ENCODE measurements at places on chromosomes 2 and 18.

DNA sequence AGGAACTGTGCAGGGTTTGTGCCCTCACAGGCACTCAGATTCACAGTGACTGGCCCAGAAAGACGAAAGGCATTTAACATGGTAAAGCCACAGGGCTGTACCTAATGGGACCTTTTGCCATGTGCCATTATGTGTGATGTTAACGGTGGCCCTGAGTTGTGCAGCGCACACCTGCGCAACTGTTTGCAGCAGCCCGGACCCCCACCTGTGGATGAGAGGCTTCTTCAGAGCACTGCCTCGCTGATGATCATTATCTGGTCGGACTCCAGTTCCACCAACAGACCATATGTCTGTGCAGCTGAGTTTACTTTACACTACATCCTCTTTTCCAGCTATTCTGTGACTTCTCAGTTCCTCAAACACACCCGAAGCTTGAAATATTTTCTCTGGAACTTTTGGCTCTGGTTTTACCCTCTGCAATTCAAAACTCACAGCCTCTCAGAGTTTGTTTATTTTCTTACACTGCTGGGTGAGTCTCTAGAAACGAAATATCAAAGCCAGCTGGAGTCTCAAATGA is 35.6 kb upstream of the UBE2F start:
- DNase-seq, result peak; percentile 28

DNA sequence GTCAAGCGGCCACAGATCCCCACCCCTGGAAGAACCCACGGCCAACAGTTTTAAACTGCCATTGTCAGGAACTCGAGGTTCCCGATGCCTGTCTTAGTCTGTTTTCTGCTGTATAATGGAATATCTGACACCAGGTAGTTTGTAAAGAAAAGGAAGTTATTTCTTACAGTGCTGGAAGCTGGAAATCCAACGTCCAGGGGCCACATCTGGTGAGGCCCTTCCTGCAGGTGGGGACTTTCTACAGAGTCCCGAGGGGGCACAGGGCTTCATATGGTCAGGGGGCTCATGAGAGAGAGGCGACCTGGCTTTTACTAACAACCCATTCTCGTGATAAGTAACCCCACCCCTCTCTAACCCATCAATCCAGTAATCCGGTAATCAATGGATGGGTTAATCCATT is 501.6 kb upstream of the MYT1L start:
- no peak for DNase-seq

GRCh38 chr2:181770150-181770549 is 89.8 kb upstream of the NEUROD1 start:
- DNase-seq, result peak; percentile 74

DNA sequence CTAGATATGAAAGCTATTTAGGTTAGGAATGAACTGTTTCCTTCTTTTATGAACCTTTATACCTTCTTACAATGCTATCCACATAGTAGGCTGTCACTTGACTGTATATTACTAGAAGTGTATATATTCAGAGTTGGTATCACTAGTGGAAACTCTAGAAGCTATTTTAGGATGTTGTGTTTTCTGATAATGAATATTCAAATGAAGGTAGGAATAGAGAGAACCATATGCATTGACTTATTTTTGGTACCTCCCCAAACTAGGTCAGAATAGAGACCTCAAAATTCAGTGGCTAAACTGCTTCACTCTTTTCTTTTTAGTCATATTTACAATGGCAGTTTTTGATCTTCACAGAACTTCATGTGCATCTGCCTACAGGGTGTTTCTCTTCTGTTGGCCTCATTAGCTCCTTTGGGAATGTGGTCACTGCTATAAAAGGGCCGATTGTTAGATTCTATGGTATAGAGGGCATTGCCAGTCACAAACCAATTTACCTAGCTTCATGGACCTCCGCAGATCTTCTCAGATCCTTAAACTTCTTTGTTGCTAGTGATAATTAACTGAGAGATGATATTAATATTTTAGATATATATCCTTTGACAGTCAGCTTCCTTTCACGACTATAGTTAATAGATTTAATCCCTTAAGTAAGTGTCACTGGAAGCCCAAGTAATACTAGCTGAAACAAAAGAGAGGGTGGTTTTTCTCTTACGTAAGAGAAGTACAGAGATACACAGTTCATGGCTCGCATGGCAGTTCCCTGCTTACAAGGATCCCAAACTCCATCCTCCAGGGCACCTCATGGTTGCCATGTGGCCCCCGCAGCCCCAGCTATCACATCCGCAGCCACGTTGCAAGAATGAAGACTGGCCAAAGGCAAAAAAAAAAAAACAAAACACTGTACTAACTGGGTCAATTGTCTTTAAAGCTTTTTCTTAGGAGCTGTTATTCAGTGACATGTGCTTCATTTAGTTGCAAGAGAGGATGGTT is 61.0 kb downstream of the TSPYL6 start:
- no peak for DNase-seq

DNA sequence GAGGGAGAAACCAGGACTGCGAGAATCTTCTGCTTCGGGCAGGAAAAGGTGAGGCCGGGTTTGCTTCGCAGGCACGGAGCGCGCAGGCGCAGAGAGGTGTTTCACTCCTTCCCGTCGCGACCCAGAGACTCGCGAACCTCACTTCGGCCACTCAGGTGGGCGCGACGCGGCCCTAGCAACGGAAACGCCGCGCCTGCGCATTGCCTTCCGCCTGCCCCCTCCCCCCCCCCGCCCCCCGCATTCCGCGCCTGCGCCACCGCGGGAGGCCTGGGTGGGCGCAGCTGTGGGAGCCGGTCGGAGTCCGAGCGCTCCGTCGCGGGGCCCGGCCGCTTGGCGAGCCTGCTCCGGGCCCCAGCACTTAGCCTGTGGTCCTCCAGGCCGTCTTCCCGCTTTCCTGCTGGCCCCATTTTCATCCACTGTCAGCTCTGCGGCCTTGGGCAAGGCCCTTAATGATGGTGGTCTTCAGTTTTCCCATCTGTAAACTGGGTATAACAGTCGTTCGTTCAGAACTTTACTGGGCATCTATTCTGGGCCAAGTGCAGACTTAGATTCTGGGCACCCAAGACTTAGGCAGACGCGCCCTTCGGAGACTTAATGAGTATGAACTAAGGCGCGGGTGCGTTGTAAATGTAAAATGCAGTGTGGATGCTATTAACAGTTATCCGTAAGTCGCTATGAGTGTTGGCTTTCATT is 62.1 kb upstream of the ACKR3 start:
- DNase-seq, result no peak

DNA sequence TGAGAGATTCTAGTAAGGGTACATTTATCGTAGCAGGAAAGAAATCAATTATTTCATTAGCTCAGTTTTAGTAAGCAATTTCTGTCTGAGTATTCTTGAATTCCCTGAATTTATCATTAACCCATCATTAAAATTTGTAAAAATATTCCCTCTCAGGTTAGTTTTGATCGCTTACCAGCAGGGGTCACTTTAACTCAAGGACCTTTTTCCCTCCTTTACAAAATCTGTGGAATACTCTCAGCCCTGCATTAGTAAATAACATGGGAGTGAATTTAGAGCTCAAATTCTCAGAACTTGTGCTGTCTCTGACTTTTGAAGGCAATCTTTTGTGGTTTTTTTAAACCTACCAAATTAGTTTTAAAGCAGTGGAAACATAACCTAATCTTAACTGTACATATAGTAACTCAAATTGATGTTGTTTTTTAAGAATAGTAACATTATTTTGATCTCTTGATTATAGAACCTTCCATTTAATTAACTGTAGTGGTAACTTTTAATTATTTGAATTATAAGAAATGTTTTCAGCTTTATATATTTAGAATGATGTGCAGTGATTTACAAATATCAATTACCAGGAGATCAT is 97.2 kb downstream of the AGPS start:
- DNase-seq, result peak; percentile 68

GRCh38 chr2:101722864-101723263 is 25.4 kb downstream of the MAP4K4 start:
- no peak for DNase-seq

DNA sequence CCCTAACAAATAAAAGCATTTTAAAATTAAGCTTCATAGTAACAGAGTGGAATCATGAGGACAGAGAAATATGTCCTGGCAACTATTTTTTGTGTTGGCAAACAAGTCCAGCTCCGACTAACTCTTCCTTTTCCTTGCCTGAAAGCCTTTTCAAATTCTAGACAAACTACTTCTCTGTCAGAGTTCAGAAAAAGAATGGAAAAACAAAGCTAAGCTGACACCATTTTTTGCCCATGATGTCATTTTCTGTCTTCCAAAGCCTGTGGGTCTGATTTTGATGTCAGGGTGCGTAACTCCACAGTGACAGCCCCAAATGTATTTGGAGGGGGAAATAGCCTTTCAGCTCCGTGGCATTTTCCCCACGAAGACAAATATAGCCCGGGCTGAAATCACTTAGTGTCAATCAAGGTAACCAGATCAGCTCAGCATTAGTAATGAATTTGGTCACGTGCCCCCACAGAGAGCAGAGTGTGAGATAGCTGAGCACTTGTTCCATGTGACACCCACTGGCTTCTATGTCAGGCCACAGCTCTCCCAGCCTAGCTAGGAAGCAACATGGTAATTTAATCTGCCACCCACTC is 233.0 kb upstream of the SIX2 start:
- peak; percentile 59 for DNase-seq

DNA sequence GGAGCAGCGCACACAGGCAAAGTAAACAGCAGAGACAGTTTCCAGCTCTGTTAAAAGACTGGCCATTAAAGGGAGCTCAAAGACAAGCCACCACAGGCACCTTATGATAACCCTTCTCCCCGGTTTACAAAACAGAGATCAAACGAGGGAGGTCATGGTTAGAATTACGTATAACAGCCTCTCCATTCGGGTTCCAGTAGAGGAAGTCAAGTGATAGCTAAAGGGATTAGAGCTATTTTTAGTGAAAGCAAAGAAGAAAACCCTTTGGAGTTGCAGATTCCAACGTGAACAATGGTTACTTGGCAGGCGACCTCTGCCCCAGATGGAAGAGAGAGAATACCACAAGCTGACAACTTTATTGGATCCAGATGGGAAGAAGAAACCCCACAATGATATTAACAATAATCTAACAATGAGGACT is 31.2 kb upstream of the EDAR start:
- peak; percentile 35 for DNase-seq

DNA sequence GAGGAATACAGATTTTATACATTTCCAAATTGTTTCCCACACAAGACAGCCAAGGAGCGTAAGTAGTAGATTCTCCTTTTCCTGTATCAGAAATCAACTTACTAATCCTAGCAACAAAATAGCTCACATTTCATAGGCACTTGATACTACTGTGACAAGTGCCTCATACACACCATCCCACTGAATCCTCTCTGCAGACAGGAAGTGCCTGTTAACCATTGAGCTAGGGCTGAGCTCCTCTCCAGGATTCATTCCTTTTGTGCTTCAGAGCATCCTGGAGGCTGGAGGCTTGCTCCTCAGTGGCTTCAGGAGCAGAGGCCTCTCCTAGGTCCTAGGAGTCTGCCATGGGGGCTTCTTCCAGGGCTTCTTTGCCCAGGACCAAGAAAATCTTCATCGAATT is 20.8 kb upstream of the ZNF396 start:
- DNase-seq, result no peak

DNA sequence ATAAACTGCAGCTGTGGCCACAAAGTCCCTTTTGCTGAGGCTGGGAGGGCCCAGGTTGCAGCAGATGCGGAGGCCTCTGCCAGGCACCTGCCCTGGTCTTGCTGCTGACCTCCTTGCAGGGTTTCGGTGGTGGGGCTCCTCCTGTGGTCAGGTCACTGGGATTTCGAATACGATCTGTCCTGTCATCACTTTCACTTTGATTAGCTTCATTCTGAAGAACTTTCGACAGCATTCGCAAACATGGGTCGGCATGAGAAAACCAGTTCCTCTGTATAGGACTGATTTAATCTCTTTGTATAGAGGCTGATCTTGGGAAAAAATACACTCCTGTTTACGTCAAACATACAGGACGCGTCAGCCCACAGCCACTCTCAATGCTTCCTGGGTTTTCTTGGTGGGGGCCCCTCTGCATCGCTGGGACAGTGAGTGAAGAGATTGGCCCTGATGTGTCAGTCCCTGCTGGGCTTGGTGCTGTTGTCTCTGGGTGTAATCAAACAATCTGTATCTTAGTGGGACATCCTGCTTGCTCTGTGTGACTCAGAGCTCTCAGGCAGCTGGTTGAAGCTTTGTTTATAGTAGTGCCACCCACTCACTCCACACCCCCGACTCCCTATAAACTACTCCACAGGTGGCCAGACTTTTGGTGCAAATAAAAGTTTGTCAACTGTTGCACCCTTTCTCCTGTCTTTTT is 209.4 kb upstream of the CXCR4 start:
- peak; percentile 3 for DNase-seq

DNA sequence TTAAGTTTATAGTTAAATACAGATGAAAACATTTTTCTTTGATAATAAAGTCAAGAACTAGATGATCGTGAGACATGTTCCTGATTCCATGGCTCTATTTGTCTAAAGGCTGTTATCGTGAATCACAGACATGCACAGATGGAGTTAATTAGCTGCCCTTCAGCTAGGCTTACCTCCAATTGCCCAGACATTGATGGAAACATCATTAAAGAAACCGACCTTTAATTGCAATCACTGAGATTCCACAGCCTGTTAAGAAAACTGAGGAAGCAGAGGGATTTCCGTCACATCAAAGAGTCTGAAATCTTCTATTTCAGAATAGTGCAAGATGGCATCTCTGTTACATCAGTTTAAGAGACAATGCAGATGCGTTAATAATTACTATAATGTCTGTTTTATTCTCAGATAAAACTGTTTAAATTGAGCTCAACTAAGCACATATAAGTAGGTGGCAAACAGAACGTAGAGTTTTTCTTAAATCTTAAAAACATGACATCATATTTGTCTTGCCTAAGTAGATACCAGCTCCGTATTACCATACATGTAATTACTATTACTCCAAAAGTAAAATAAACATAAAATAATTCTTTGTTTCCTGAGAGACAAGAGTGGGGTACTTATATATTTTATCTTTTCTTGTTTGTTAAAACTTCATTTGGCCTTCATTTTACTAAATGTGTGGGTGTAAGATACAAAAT is 23.9 kb upstream of the CRACDL start:
- no peak for DNase-seq

DNA sequence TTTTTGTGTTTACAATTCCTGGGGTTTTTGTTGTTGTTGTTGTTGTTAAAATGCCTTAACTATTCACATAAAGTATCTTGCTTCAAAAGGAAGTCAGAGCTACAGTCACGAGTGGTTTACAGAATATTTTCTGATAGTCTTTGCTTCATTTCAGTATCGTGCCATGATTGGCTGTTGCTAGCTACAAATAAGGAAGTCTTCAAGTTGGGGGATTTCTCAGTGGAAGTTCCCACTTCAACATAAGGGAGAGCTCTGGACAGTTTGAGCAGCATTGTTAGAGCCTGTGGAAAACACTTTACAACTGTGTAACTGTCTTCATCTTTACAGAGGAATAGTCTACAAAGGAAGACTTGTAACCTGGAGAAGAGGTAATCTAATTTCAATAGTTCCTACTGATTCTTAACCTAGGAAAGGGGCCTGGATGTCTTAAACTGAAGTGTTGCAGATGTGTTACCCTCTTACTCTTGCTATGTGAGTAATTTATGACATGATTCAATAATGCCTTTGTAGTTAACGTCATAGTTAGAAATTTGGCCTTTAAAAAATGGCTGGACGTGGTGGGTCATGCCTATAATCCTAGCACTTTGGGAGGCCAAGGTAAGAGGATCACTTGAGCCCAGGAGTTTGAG is 23.4 kb upstream of the TANK start:
- peak; percentile 51 for DNase-seq

All from cardiac fibroblast (primary cell).